ENCODE measurements at places on chromosomes 3 and 15.

DNA sequence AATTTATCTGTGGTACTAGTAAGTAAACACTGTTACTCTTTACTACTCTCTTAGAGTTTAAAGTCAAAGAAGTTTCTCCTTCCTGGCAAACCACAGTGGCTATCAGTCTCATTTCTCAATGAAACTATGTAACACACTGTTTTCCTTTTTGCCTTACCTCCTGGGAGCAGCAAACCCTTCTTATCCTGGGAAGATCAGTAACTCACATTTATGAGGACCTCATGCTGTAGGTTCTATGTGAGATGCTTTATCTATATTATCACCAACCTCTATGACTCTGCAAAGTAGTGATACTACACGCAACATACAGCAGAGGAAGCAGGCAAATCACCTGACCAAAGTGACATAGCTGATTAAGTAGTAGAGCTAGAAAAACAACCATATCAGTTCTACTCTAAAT is 35.3 kb downstream of the PBRM1 start:
- no peak for DNase-seq

DNA sequence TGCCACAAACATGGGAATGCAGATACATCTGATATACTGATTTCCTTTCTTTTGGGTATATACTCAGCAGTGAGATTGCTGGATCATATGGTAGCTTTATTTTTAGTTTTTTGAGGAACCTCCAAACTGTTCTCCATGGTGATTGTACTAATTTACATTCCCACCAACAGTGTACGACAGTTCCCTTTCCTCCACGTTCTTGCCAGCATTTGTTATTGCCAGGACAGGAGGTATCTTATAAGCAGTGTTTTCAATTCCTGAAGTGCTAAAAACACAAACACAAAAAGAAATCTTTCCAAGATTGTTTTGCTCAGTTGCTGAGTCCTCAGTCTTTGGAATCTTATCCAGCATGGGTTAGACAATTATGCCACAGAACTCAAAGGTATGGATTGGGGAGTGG is 13.5 kb downstream of the GTF2E1 start:
- DNase-seq = no peak

- DNase-seq = peak; percentile 47
Observed at GRCh38 chr3:37308247-37308646, 133.9 kb upstream of the LRRFIP2 start.

GRCh38 chr3:32583708-32584107 is 13.1 kb upstream of the DYNC1LI1 start:
- peak; percentile 71 for DNase-seq

GRCh38 chr3:46670000-46670890 is 23.2 kb downstream of the ALS2CL start:
- no peak for DNase-seq

- no peak for DNase-seq
Observed at GRCh38 chr3:180414157-180414556, 187.8 kb upstream of the TTC14 start.

- DNase-seq = no peak
Observed at GRCh38 chr3:143830786-143831185, 17.5 kb downstream of the SLC9A9 start.

DNA sequence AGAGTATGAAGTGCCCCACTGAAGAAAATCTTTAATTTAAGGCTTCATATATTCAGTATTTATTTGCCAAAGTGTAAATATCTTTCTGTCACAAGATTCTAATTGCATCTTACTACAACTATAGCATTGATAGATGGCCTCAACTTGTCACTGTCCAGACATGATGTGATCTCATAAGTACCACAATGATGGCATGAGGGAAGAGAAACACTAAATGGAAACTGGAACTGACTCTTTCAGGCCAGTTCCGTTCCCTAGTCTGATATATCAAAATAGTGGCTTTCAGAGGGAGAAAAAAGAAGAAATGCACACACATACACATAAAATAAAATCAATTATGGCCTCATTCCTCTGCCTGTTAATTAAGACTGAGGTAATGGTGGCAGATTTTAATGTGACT is 615.7 kb downstream of the TBL1XR1 start:
- no peak for DNase-seq

GRCh38 chr15:57917998-57918397 is 147.5 kb downstream of the ALDH1A2 start:
- DNase-seq = no peak

- peak; percentile 31 for DNase-seq
Observed at GRCh38 chr15:31111091-31111647, 9.6 kb upstream of the TRPM1 start.

GRCh38 chr3:111861391-111861790 is 2.3 kb downstream of the PHLDB2 start:
- DNase-seq = peak; percentile 43

DNA sequence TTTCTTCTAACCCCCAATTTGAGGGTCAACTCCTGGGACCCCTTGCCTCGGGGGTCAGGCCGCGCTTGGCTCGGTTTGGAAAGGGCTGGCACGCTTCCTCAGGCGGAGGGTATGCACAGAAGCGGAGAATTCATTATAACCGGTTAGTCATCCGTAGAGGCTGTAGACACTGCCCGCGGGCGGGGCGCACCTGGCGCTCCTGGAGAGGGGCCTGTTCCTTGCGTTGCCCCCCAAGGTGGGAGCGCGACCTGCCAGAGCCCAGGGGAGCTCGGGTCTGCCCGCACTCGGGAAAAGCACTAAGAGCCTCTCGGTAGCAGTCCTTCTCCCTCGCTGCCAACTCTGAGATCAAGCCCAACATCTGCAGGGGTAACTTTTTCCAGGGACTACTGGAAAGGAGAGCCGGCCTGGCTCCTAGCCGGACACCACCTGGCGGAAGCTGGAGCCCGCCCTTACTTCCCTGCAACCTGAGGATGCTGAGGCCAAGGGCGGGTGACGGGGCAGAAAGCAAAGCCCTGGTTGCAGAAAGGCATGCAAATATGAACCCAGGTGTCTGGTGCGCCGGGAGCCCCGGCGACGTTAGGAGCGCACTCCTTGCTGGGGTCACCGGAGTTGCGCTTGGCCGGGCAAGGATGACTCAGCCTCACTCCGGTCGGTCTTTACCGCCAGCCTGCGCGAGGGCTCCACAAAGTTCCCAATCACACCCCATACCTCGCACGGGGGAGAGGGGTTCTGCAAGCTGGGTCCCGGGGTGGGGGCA is 1.5 kb upstream of the CACNA2D3 start:
- peak; percentile 32 for DNase-seq

DNA sequence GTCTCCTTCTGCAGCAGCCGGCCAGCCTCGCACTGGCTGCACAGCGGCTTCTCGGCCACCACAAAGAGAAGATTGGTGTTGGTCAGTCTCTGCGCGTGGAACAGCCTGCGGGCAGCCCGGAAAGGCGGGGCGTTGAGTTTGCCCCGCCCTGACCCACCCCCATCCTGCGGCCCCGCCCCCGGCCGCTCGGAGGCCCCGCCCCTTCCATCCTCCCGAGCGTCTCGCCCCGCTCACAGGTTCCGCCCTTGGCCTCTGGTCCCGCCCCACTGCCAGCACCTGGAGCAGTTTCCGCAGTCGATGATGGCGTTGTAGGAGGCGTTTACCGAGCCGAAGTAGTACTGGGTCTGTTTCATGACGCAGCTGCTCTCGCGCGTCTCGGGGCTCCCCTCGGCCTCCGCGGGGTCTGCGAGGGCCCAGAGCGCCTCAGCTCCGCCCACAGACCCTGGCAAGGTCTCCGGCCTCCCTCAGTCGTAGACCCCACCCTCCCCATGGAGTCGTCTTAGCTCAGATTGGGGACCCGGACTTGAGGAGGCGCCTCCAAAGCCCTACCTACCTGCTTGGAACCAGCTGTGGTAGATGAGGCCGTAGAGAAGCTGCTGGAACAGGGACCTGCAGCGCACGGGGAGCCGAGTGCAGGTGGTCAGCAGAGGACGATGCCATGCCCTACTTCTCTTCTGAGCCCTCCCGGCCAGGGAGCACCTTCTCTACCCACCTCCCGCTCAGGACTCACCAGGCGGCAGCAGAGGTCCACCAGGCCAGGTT is 5.9 kb upstream of the TMEM115 start:
- peak; percentile 82 for DNase-seq

GRCh38 chr3:111035902-111036301 is 35.7 kb upstream of the NECTIN3 start:
- DNase-seq = no peak

DNA sequence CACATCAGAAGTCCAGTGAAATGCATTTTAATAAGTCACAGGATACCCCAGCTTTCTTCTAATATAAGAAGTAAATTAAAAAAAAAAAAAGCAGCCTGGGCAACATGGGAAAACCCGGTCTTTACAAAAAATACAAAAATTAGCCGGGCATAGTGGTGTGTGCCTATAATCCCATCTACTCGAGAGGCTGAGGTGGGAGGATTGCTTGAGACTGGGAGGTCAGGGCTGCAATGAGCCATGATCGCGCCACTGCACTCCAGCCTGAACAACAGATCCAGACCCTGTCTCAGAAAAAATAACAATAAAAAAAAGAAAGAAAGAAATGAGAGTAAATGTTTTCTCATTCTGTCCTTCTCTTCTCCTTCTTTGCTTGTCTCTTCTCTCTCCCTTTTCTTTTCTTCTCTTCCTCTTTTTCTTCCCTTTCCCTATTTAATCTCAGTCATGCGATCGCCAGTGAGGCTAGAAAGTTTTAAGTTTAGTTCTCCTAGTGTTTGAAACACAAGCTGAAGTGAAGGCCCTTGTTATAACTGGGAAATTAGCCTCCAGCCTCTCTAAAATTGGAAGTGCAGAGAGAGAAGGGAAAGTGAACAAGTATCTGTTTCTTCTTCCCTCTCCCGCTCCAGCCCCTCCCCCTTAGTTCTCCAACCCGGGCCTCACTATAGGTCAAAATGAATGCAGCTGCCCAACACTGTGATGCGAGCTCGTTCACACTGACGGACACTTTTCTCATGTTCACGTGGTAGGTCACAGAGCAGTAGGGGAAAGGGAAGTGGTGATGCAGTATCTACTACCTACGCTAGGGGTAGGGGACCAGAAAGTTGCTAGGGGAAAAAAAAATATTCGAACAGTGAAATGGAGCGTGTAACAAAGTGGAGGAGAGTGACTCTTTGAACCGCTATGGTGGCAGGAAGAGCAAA is 23.5 kb upstream of the TSC22D2 start:
- DNase-seq = no peak

DNA sequence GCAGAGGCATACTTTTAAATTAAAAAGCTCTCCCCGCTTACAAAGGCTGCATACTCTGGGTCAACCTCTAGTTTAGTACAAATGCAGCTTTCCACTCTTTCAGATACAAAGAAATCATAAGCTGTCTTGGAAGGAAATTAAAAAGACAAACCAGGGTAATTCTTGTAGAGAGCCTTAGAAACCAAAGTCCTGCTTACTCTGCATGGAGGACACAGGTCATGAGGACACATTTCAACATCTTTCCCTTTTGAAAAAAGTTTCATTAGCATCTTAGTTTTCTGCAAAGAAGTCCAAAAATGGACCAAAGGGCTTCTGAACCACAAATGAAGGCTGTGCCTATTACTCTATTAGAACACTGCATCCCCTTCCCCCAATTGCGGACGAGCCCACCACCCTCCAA is 50.5 kb upstream of the WNT5A start:
- no peak for DNase-seq

GRCh38 chr3:50010959-50011358 is 71.0 kb downstream of the RBM6 start:
- peak; percentile 47 for DNase-seq

DNA sequence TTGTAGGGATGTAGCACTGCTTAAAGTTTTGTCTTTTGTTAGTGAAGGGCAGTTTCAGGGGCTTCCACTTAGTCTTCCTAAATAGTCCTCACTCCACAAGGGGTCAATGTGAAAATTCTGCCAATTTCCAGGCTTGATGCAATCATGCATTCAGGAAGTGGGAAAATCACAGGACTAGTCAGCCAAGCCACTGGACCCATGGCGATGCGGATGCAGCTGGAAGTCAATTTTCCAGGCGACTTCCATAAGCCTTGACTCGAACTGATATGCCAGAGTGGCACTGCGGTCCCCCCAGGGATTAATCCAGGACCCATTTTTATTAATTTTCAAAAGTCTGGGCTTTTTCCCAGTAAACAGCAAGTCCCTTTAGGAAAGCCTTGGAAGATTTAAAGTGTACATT is 26.1 kb downstream of the GBE1 start:
- DNase-seq = no peak

- DNase-seq = peak; percentile 31
Observed at GRCh38 chr15:74345051-74345450, 22.4 kb downstream of the CYP11A1 start.

- no peak for DNase-seq
Observed at GRCh38 chr3:166554023-166554422, 716.8 kb upstream of the BCHE start.

DNA sequence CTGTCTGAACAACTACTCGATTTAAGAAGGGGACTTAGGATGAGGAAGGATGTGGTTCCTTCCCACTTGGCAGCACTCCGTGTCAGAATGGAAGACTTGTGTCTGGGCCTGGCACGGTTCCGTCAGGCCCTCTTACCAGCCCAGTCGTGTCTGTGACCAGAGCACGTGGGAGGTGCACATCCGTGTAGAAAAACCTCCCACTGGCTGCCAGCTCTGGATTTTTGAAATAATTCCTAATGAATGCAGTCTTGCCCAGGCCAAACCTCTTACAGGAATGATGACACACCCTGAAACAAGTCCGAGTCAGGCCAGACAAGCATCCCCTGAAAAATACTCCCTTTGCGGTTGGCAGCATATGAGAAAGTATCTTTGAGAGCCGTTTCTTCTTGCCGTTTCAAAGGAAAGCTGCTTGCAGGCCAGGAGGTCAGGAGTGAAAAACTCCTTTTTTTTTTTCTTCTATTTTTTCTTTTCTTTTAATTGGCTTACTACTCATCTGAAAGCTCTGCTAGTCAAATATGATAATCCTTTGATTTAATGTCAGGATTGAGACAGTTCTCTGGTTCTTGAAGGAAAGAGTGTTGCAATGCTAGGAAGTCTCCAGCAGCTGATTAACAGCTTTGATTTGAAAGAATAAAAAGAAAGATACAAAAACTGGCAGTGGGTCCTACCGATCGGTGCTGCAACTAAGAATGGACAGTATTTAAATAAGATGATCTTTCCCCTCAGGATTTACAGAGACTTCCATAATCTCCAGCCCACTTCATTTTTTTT is 19.8 kb downstream of the IL1RAP start:
- DNase-seq = peak; percentile 97

- DNase-seq = peak; percentile 31
Observed at GRCh38 chr15:92421976-92422375, 28.3 kb downstream of the ST8SIA2 start.

GRCh38 chr15:42171795-42172194 is 15.4 kb upstream of the PLA2G4F start:
- DNase-seq = no peak
